ENCODE measurements at places on chromosomes 3 and 15.

GRCh38 chr3:134038071-134038491, 8.4 kb upstream of the SLCO2A1 start:
- no peak for DNase-seq

GRCh38 chr3:150365132-150365604, 42.9 kb upstream of the TSC22D2 start:
- no peak for DNase-seq

DNA sequence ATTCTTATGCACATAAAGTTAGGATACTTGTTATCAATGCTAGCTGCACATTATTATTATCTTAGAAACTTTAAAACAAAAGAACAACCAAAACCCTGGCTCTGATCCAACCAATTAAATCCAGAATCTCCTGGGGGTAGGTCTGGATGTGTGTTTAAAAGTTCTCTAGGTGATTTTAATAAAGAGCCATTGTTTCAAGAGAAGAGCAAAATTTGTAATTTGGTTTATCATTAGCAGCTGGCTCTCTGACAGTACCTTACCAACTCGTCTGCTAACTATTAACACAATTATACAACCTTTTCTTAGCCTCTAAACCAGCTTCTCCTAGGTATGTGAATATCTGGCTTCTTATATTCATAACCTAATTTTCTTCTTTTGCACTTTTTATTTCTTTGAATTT, 68.9 kb downstream of the IFT80 start:
- DNase-seq, result no peak

GRCh38 chr3:37989821-37990480, 635 bp upstream of the VILL start:
- no peak for DNase-seq

- DNase-seq, result no peak
Measured at GRCh38 chr3:190060192-190060775, 60.4 kb downstream of the P3H2 start.

DNA sequence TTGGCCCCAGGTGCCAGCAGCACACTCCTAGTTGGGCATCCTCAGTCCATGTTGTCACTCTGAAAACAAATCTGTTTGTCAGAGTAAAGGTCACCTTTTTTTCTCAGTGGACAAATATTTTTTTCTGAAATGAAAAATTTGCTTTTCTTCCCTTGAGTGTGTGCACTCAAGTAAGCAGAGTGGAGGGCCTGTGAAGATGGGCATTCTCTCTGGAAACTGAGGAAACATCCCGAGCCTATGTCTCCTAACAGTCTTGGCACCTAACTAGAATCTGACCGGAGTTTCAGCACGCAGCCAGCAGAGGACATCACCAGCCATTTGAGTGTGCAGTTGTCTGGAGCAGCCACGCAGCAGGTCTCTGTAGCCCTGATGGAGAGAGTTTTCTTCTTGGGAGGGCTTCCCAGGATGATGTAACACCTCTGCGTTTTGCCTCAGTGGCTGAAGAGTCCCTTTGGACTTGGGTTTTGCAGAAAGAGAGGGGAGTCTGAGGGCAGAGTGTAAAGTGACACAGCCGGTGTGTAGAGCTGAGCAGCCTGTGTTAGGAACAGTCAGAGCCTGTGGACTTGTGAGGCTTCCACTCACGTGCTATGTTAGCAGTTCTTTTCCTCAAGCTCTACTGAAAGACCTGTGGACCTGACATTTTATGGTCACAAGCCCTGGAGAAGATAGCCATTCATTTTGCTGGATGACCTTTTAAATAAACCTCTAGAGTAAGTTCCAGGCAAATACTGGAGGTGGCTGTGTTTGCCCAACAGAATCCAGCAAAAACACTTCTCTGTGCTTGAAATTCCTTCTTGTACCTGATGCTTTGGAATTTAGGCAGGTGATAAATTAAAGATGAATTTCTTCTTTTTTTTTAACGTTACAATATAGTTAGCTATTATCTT, 51.6 kb downstream of the ABHD2 start:
- no peak for DNase-seq

GRCh38 chr3:166663194-166663593, 716.9 kb downstream of the ZBBX start:
- no peak for DNase-seq

- no peak for DNase-seq
Measured at GRCh38 chr15:75869446-75869845, 26.2 kb downstream of the UBE2Q2 start.

- DNase-seq, result no peak
Measured at GRCh38 chr3:197300361-197300760, 1.9 kb upstream of the DLG1 start.

DNA sequence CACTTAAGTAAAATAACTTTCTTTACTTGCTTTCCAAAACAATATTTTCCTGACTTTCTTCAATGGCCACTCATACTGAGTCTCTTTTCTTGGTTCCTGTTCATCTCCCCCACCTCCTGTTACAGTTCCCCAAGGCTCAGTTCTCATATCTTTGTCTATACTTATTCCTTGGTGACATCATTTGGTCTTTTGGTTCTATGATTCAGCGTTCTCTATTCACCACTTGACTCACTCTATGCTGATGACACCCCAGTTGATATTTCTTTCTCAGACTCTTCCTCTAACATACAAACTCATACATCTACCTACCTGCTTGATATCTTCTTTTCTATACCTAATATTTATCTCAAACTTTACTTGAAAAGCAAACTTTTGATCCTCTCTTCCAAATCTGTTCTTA, 85.0 kb upstream of the P3H2 start:
- no peak for DNase-seq

GRCh38 chr15:43095243-43095642, 10.6 kb downstream of the UBR1 start:
- DNase-seq, result no peak

DNA sequence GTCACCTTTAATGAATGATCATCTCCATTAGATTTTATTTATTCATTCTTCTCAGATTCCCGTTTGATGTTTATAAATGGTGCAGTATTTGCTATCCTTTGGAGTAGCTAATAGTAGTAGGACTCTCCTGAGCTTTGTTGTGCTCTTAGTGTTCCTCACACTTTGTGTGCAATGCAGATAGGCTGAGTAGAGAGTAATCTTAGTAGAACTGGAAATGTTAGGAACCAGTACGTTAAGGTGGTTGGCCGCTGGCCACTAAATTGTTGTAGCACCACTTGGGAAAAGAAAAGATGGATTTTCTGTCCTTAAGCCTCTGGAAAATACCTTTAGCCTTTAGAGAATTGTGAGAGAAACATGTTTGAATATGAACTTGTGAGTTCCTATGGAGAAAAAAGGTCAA, 19.9 kb upstream of the EBLN2 start:
- no peak for DNase-seq

DNA sequence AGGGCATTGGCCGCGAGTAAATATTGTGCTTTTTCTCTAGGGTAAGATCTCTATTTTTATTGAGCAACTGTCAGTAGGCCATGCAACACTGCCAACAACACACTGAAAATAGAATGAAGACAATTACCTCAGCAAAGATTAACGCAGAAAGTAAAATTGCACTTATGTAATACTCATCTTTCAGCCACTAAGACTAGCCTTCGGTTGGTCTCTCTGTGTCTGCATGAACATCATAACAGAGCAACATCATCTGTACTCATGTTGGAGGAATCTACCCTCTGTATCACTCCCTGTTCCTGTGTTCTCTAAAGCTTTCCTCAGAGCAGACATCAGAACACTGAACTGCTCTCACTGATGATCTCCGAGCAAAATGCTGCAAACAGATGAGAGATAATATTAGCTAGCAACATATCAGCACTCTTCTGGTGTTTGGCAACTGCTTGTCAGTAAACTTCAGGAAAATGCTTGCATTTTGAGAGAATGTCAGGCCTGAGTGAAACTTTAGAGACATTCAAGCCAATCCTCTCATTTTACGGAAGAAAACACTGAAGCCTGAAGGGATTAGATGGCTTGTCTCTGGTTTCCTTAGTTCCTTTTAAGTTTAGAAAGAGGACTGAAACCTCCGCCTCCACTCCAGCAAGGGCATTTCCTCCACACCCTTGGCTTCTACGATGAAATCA, 8.4 kb upstream of the LRRC3B start:
- no peak for DNase-seq

DNA sequence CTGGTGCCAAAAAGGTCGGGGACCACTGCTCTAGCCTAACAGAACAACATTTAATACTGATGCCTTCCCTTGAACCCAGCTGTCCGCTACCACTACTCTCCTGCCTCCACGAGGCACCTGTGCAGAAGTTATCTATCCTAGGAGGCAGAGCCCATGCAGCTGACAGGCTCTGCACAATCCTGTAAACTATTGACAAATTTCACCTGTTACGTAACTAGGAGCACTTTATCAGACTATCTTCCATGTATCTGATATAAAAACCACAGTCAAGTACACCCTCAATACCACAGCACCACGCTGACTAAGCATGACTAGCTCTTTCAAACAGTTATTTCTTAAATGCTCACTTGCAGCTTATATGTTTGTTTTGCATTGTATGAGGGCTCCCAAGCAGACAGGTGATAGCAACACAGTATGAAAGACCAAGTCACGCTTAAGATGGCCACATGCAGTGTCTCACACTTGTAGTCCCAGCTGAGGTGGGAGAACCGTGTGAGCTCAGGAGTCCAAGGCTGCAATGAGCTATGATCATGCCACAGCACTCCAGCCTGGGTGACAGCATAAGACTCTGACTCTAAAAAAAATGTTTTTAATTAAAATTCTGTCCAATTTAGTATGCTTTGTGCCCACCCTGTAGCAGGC, 4.5 kb upstream of the IL17RC start:
- no peak for DNase-seq

DNA sequence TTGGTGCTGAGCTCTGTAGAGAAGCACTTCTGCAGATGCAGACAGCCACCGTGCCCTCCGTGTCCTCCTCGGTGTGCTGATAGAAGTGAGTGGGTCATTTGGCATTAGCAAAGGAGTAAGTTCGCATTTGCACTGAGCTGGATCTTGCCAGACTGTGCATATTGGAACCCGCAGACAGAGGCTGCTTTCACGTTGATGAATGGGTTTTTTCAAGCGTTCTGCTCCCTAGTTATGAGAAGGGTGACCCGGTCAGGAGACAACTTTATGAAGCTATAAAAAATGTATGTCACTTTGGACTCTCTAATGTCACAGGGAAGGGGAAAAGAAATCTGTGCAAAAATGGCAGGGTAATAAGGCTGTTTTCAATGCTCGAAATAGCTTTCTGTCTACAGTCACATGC, 739.4 kb downstream of the MCTP2 start:
- no peak for DNase-seq

DNA sequence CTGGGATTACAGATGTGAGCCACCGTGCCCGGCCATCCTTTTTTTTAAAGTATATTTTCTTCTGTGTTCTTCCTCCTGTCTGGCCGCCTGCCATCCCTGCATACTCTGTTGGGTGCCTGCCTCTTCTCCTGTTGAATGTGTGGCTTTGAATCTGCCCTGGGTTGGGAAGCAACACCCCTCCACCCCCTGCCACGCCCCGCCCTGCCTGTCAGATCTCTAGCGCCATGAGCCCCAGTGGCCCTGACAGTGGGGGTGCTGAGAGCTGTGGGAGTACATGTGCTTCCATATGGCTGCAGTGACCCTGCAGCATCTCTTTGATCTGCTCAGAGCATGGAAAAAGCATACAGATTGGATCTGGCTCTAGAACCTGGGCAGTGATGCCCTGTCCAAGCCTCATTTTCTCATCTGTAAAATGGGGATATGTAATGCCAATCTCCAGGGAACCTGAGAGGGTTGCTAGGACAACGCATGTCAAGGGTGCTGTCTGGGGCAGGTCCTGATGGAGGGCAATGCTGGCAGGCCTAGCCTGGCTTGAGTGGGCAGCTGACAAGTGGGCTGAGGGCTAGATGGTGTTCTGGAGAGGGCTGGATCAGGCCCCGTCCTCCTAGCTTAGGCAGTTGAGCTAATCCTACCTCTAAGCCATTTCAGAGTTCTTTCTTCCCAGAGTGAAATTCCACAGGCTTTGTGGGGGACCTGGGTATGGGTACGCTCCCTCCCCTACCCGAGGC, 23.9 kb downstream of the CCDC13 start:
- no peak for DNase-seq

- no peak for DNase-seq
Measured at GRCh38 chr3:152331018-152331541, 62.4 kb downstream of the MBNL1 start.

DNA sequence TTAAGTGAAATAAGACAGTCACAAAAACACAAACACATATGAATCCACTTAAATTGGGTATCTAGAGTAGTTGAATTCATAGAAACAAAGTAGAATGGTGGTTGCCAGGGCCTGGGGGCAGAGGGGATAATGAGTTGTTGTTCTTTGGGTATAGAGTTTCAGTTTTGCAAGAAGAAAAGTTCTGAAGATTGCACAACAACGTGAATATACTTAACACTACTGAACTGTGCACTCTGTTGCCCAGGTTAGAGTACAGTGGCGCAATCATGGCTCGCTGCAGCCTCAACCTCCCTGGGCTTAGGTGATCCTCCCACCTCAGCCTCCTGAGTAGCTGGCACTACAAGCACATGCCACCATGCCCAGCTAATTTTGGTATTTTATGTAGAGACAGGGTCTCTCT, 14.9 kb downstream of the GRAMD2A start:
- DNase-seq, result no peak

DNA sequence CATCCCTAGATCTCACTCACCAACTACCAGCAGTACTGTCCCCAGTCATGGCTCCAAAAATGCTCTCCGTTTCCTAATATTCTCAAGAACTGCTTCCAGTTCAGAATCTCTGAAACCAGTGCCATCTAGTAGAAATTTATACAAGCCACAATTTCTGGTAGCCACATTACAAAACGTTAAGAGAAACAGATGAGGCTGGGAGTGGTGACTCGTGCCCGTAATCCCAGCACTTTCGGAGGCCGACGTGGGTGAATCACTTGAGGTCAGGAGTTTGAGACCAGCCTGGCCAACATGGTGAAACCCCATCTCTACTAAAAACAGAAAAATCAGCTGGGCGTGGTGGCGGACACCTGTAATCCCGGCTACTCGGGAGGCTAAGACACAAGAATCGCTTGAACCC, 78.4 kb upstream of the RAD18 start:
- no peak for DNase-seq

DNA sequence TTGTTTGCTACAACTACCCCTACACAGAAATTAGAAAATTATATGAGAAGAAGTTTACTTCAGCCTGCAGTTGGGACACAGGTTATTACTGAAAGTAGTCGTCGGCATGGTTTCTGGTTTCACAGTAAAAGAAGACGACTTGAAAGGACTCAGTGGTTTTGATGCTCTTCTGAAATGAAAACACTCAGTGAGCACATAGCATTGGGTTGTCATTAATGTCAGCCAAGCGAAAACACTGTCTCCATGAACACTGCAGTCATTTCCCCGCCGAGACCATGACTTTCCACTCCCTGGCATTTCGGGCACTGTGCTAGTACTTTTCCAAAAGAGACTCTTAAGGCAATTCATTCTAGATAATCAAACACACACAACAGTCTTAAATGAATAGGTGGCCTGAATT, 69.2 kb upstream of the ICE2 start:
- no peak for DNase-seq
